ENCODE measurements at places on chromosomes 3 and 15.

- DNase-seq: no peak
Measured at GRCh38 chr3:107992976-107993684, 97.7 kb downstream of the CD47 start.

- no peak for DNase-seq
Measured at GRCh38 chr3:159941038-159942000, 47.3 kb upstream of the IL12A start.

GRCh38 chr3:72145506-72146380 is 360.8 kb upstream of the PROK2 start:
- no peak for DNase-seq

DNA sequence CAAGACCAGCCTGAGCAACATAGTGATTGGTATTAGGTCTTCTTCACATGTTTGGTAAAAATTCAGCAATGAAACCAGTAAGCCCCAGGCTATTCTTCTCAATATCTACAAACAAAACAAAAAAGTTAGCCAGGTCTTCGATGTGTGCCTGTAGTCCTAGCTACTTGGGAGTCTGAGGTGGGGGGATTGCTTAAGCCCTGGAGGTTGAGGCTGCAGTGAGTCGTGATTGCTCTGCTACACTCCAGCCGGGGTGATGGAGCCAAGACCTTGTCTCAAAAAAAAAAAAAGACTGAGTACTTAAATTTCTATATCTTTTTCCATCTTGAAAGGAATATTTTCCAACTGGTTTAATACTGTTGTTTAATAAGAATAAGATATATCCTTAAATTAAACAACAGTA is 106.8 kb downstream of the MBNL1 start:
- DNase-seq: peak; percentile 64
